AG09309 (cell line): ENCODE measurements at places on chromosomes 1 and 21.

GRCh38 chr1:44297695-44298400 is 57.2 kb downstream of the ERI3 start:
- DNase-seq: no peak

- no peak for DNase-seq
Observed at GRCh38 chr1:184965944-184966860, 8.1 kb downstream of the NIBAN1 start.

- DNase-seq: no peak
Observed at GRCh38 chr1:198165927-198166647, 9.3 kb downstream of the NEK7 start.

DNA sequence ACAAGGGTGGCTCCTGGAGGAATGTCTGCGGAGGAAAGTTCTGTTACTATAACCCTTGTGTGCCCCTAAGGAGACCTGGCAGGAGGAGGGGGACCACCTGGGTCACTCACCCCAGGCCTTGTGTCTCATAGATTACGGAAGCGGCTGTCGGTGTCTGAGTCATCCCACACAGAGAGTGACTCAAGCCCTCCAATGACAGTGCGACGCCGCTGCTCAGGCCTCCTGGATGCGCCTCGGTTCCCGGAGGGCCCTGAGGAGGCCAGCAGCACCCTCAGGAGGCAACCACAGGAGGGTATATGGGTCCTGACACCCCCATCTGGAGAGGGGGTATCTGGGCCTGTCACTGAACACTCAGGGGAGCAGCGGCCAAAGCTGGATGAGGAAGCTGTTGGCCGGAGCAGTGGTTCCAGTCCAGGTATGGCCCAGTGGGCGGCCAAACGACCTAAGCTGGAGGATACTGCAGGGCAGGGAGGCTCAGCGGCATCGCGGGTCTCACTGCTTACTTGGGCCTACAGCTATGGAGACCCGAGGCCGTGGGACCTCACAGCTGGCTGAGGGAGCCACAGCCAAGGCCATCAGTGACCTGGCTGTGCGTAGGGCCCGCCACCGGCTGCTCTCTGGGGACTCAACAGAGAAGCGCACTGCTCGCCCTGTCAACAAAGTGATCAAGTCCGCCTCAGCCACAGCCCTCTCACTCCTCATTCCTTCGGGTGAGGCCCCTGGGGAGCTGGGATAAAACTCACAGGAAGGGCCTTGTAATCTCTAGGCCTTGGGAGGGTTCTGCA is 101.4 kb downstream of the PIK3R3 start:
- no peak for DNase-seq
